Panc1 (cell line): ENCODE measurements at places on chromosomes 6 and 20.

GRCh38 chr20:23159256-23159946 lies 73.3 kb upstream of the CD93 start:
- DNase-seq: no peak

GRCh38 chr20:37302981-37303380 lies 13.5 kb downstream of the MANBAL start:
- no peak for DNase-seq

DNA sequence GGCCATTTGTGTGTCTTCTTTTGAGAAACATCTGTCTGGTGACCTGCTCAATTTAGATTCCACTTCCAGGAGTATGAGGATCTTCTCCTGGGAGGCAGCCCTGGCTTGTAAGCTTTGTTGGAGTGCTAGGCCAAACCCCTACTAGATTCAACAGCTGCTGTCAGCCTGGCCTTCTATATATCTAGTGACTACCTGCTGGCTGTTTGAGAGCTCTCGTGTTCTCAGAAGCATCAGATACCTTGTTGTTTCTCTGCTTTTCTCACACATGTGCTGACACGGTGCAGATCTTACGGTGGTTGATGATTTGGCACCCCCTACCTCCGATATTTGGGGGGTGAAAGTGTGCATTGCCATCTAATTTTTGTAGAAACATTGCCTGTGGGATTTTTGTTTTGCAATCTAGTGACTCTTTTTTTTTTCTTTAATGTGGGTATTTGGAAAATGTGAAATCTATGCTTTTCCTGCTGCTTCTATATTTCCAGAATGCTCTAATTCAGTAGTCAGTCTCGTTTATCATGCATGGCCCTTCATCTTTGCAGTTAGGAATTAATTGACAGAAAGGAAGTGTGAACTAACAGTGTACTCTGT lies 4.7 kb downstream of the CCN2 start:
- no peak for DNase-seq

DNA sequence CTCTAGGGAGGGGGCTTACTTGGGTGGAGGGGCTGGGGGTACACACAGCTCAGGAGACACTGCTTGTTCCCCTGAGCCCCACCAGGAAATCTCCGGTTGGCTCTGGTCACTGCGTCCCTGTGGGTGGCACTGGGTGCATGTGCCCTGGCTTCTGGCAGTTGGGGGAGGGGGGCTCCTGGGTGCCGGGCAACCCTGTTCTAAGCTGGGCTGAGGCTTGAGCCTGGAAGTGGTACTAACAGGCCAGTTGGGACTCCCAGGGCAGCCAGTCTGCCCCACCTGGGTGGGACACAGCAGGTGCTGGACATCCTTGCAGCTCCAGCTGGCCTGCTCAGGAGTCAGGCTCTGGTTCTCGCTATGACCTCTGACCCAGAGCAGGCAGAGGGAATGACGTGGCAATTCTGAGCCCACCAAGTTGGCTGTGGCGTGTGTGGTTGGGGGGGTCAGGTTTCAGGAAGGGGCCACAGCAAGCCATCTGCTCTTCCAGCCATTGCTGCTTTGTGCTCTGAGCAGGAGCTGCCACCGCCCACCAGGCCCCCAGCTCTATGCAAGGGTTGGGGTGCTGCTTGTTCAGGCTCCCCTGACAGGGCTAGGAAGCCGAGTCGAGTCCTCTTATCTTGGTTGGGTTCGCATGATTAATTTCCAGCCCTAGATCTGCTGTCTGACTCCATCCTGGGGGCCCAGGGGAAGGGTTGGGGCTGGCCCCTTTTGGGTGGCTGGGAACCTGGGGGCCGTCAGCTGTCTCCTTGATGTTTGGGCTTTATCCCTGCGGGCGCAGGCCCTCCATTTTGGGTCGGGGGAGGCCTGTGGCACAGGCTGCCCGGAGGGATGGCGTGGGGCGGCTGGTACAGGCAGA lies 590 bp downstream of the C20orf204 start:
- no peak for DNase-seq

DNA sequence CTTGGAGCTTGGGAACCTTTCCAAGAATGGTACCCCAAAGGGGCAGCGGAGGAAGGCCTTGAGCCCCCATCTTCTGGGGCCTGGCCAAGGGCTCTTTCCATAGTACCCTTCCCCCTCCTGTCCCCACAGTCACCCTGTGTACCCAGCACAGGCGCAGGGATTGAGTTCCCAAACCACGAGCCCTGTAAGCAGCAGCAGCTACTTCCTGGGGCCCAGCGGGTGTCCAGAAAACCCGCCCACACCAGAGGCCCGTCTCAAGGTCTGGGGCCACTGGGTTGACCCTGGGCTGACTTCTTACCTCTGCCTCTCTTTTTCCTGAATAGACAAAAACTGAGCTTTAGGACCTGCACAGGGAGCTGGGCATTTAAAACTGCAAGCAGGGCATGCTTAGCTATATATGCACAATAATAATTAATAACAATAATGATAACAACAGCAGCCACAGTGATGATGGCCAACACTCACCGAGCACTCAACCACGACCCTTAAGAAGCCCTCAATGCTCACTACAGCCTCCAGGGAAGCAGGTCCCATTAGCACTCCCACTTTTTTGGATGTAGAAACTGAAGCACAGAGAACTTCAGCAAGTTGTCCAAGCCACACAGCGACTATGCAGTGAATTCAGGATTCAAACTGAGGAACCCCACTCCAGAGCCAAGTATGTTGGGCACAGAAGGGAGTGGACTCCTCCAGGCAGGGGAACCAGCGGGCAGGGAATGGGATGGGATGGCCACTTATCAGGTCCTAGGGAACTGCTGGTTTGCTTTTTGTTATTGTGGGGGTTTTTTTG lies 14.5 kb downstream of the NOL4L start:
- DNase-seq: no peak

- DNase-seq: no peak
Observed at GRCh38 chr6:166597711-166598440, 11.4 kb upstream of the RAMACL start.

- DNase-seq: no peak
Observed at GRCh38 chr20:32470025-32470861, 112.1 kb downstream of the ASXL1 start.

DNA sequence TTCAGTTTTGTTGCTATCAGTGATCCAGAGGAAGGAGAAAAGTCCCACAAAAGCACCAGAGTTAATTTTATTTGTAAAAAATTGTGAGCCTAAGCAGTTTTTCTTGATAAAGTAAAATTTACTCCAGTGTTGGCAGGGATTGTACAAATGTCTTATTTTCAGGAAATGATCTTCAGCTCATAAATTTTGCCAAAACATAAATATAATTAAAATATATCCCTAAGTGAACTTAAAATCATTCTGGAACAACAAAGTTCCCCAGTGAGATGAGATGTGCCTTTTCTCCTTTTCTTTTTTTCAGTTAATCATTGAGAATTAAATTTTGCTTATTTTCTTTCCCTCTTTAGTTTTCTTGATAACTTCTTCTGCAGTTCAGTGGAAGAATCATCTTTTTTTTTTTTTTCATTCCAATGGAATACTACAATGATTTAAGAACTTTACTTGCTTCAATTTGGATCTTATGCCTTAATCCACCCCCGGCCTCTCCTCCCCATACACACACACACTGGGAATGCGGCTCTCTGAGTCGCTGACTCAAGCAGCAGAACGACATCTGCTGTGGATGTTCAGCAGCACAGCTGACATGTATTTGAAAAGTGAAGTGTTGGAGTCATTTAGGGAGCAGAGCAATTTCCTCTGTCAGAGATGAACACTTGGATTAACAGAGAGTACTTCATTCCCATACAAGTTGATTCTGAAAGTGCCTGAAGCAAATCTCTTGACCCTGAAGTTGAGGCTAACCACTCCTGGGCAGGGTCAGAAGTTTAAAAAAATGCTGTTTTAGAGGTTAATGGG lies 27.7 kb upstream of the LAMA4 start:
- DNase-seq: no peak

- no peak for DNase-seq
Observed at GRCh38 chr6:37456816-37457560, 24.0 kb downstream of the CMTR1 start.

- no peak for DNase-seq
Observed at GRCh38 chr20:38706509-38706908, 17.8 kb upstream of the SLC32A1 start.

GRCh38 chr6:27757307-27757706 lies 154.9 kb downstream of the OR2B2 start:
- no peak for DNase-seq

DNA sequence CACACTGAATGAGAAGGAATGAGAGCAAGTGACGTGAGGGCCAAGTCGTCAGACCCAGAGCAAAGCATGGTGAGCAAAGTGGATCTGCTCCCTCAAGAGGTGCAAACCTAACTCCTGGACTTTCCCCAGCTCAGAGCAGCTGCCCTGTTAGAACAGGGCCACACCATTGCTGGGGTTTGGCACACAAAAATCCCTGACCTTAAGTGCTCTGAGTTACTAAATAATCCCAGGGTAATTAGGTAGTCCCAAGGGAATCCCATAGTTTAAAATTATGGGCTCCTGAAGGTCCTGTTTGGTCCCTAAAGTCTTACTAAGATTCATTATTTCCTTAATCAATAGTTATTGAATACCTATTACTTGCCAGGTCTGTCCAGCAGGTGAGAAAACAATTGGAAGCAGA lies 165.1 kb upstream of the TNFAIP3 start:
- no peak for DNase-seq

GRCh38 chr6:109896341-109896740 lies 81.8 kb upstream of the GPR6 start:
- DNase-seq: no peak

GRCh38 chr6:119096721-119097565 lies 18.5 kb upstream of the FAM184A start:
- DNase-seq: no peak

GRCh38 chr6:108117427-108118358 lies 43.2 kb upstream of the OSTM1 start:
- no peak for DNase-seq

GRCh38 chr20:36312724-36313441 lies 6.7 kb downstream of the DLGAP4 start:
- no peak for DNase-seq

DNA sequence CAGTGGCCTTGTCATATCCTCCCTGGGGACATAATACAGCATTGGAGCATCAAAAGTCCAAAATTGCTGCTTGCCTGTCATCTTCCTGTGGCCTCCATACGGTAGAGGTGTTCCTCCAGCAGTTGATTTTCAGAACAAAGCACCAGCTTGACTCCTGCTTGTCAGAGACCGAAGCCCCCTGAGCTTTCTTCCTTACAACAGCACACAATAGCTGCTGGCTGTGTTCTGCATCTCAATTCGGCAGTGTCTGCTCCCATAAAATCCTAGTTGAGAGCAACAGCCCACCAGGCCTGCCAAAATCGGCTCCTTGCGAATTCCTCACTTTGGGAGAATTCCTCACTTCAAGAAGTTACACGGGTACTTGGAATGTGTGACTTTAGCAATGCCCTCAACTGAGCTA lies 372.9 kb downstream of the SAMD5 start:
- DNase-seq: no peak
